Non-pigmented ciliary epithelial cell (primary cell): ENCODE measurements at places on chromosomes 5 and 9.

DNA sequence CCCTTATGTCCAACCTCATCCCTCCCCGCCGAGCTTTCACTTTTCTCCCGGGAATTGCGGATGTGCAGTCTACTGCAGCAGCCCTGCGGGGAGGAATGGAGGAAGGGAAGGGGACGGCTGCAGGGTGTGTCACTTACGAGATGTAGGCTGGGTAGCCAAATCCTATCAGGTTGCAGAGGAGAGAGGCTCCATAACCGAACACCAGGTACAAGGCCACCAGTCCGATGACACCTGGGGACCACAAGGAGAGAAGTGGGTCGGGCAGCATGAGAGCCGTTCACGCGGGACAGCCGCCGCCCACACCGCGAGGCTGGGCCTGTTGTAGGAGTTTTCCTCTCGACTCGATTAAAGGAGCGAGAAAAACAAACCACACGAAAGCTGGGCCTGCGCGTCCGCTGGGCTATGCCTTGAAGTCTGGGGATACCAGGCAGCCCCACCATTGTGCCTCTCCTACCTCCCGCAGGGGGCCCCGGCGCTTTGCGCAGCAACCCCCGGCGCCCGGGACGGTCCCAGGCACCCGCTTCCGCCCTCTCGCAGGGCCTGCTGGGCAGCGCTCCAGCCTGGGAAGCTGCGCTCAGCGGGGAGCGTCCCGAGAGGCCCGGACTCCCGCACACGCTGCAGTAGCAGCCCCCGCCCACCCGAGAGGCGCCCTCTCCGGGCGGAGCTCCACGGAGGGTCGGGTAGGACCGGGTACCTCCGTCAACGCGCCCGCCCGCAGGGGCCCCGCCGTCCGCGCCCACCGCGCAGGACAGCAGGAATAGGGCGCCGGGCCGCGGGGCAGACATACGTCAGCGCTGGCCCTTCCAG lies 798 bp downstream of the REEP5 start:
- DNase-seq, result no peak

- no peak for DNase-seq
Observed at GRCh38 chr5:167819406-167819805, 472.0 kb upstream of the WWC1 start.

GRCh38 chr9:94866770-94867169 lies 140.3 kb downstream of the AOPEP start:
- DNase-seq, result no peak

DNA sequence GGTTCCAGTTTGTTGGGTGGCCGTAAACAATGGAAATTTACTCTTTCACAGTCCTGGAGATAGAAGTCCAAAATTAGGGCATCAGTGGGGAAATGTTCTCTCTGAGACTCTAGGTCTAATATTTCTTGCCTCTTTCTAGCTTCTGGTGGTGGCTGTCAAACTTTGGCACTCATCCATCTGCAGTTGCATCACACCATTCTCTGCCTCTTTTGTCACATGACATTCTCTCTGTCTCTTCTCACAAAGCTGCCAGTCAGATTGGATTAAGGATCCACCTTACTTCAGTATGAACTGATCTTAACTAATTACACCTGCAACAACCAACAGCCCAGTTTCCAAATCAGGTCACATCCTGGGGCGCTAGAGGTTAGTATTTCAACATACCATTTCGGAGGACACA lies 222.9 kb upstream of the FTMT start:
- DNase-seq, result no peak

GRCh38 chr5:144469106-144469505 lies 298.4 kb downstream of the KCTD16 start:
- no peak for DNase-seq

- no peak for DNase-seq
Observed at GRCh38 chr5:4661836-4662235, 478.3 kb upstream of the ADAMTS16 start.

DNA sequence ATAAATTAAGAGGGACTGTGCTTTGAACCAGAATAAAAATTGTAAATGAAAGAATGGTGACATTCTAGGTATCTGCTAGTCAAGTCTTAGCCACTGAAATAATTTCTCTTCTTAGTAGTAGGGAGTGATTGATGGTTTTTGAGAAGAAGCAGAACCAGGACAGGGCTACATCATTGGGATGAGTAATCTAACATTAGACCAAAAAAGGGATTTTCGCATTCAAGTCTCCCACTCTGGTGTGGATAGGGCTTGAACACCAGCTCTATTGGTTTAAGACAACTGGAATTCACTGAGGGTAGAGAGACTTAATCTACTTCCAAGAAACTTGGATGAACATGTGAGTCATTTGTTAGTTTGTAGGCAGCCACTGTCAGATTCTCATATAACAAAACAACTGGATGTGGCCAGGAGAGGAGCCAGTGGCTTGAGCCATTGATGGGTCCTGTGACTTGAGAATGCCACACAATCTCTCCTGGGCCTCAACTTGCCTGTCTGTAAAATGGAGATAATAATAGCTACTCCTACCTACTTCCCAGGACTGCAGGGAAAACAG lies 16.6 kb downstream of the FAT2 start:
- no peak for DNase-seq

DNA sequence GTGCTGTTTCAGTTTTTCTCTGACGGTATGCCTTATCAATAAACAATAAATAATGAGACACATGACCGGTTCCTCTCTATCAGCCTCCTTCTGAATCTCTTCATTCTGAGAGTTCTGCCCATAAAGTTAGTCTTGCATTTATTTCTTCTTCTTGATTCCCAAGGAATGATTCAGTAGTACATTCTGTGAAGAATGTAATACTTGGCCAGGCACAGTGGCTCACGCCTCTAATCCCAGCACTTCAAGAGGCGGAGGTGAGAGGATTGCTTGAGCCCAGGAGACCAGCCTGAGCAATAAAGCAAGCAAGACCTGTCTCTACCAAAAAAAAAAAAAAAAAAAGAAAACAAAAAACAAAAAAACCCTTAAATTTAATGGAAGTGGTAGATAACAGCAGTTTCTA lies 53.9 kb downstream of the PAM start:
- no peak for DNase-seq

GRCh38 chr5:79774171-79774854 lies 84.7 kb downstream of the CMYA5 start:
- no peak for DNase-seq

- peak; percentile 28 for DNase-seq
Observed at GRCh38 chr5:92309336-92309991, 926.3 kb upstream of the ARRDC3 start.

DNA sequence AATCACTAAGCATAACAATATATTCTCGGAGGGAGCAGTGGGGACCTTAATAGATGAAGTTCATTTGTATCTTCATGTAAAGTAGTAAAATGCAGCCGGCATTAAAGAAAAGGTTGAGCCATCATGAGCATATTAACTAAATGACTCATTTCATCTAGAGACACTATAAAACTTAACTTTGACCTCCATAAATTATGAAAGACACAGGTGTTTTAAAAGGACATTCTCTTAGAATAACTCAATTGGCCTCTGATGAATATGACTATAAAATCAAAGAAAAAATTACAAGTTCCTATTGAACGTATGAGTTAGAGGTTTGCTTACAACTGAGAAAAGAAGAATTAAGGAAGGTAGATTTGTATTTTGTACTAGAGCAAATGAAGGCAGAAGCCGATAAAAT lies 220.3 kb downstream of the SEMA5A start:
- DNase-seq, result no peak

DNA sequence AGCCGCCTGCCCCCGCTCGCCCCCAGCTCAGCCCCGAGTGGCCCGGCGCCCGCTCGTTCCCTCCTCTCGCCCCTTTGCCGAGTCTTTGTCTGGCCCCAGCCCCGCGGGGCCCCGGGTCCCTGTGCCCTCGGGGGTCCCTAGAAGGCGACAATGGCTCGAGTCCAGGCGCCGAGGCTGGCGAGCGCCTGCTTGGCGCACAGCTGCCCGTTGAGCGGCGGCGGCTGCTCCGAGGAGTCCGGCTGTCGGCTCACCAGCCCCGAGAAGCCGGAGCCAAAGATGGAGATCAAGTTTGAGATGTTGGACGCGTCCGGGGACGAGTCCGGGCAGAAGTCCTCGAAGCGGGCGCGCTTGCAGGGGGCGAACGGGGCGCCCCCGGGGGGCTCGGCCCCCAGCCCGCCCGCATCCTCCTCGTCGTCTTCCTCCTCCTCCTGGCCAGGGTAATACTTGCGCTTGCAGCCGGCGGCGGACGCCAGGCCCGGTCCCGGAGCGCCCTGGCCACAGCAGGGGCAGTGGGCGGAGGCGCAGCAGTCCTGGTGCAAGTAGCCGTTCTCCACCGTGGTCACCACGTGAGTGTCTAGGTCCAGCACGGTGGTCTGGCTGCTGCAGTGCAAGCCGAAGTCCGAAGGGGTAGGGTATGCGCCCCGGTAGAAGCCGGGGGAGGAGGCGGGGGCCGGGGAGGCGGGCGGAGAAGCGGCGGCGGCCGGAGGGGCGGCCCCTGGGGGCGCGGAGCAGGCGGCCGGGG lies 1.2 kb downstream of the IER5L start:
- no peak for DNase-seq

DNA sequence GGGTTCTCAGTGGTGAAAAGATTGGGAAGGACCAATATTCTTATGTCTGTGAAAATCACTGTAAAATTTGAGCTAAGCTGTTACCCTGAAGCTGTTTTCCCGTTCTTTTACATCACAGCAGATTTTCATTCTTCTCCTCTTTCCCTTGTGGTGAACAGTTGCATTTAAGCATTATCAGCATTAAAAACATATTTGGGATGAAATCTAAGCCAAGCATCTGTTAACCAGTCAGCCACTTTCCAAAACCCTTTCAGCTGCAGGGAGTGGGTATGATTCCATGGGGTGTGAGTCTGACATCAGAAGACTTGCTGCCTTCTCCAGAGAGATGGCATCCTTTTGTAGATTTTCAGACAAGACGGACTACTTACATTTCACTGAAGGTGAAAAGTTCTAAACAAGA lies 97.2 kb downstream of the TRIO start:
- no peak for DNase-seq

DNA sequence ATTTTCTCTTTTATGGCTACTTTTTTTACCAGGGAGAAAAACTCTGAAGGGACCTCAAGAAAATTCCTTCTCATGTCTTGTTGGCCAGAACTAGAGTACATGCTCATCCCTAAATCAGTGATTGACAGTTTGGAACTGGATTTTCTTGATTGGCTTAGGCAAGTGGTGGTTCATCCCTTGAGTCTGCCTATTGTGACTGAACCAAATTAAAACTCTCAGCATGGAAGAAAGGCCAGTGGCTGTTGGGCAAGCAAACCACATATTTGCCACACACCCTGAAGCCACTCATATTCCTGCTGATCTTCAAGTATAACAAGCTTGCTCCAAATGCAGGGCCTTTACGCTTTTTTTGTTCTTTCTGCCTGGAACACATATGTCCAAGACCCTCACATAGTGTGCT lies 7.2 kb upstream of the HOMER1 start:
- no peak for DNase-seq

- no peak for DNase-seq
Observed at GRCh38 chr5:161925960-161926359, 78.0 kb downstream of the GABRA1 start.

DNA sequence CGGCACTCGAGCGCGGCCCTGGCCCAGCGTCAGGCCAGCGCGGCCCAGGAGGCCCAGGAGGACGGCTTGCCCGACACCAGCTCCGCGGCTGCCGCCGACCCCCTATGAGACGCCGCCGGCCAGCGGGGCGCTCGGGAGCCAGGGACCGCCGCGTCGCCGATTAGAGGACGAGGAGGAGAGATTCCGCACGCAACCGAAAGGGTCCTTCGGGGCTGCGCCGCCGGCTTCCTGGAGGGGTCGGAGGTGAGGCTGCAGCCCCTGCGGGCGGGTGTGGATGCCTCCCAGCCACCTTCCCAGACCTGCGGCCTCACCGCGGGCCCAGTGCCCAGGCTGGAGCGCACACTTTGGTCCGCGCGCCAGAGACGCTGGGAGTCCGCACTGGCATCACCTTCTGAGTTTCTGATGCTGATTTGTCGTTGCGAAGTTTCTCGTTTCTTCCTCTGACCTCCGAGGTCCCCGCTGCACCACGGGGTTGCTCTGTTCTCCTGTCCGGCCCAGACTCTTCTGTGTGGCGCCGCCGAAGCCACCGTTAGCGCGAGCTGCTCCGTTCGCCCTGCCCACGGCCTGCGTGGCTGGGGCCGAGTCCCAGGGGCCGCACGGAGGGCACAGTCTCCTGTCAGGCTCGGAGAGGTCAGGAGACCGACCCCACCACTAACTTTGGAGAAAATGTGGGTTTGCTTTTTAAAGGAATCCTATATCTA lies 42.6 kb upstream of the CACNA1B start:
- DNase-seq, result no peak

GRCh38 chr9:137294681-137295237 lies 7.3 kb downstream of the NRARP start:
- DNase-seq, result no peak

DNA sequence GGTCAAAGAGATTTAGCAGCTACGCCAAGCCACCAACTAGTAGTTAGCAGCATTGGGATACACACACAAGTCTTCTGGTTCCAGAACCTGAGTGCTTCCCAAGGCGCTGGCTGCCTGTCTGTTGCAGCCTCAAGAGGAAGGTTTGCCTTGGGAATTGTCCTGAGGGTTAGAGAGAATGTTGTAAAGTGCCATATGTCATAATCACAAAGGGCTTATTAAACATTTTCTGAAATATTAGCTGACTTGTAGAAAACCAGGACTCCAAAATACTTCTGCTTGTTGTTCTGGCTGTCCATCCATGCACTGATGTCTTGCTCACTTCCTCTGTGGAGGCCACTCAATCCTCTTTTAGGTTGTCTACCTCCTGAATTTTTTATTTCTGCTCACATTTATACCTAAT lies 46.3 kb downstream of the SLC36A1 start:
- DNase-seq, result no peak

- peak; percentile 46 for DNase-seq
Observed at GRCh38 chr5:92560698-92561401, 1020.2 kb downstream of the NR2F1-AS1 start.

- DNase-seq, result no peak
Observed at GRCh38 chr9:107569174-107569573, 79.6 kb upstream of the KLF4 start.

GRCh38 chr9:93288891-93289883 lies 105.2 kb downstream of the WNK2 start:
- DNase-seq, result no peak

DNA sequence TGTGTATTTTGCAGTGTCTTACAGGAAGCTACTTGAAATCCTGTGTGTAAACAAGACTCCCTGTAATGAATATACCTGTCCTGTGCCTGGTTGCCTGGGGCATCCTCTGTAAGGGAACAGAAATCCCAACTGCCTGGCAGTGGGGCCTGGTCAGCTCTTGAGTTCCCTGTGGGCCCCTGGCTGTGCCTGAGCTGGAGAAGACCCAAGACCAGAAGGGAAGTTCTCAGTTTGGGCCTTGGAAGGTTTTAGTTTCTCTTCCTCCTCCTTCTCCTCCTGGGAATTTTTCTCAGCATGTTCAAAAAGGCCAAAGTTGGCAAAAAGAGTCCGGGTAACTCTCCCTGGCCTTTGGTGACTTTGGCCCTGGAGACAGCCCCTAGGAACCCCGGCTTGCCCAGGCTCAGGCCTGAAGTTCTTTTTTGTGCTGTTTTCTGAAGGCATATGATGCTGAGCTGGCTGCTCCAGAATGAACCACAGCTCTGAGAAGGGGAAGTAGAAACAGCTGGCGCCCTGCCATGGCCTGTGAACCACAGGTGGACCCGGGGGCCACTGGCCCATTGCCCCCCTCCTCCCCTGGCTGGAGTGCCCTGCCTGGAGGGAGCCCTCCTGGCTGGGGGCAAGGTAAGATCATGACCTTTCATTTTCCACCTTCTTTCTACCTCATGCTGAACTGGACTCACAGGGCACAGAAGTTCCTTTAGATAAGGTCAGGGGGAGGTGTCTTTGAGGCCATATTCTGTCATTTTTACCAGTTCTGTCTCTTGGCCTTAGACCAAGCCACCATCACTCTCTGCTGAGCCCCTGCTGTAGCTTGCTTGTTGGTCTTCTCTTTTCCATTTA lies 5.8 kb downstream of the TMEM268 start:
- DNase-seq, result no peak
